Tibial nerve (tissue), 4 donors: ENCODE measurements at places on chromosomes 1 and 21.
A peak's percentile ranks its signal among the peaks of the same experiment; 100 is the strongest.

DNA sequence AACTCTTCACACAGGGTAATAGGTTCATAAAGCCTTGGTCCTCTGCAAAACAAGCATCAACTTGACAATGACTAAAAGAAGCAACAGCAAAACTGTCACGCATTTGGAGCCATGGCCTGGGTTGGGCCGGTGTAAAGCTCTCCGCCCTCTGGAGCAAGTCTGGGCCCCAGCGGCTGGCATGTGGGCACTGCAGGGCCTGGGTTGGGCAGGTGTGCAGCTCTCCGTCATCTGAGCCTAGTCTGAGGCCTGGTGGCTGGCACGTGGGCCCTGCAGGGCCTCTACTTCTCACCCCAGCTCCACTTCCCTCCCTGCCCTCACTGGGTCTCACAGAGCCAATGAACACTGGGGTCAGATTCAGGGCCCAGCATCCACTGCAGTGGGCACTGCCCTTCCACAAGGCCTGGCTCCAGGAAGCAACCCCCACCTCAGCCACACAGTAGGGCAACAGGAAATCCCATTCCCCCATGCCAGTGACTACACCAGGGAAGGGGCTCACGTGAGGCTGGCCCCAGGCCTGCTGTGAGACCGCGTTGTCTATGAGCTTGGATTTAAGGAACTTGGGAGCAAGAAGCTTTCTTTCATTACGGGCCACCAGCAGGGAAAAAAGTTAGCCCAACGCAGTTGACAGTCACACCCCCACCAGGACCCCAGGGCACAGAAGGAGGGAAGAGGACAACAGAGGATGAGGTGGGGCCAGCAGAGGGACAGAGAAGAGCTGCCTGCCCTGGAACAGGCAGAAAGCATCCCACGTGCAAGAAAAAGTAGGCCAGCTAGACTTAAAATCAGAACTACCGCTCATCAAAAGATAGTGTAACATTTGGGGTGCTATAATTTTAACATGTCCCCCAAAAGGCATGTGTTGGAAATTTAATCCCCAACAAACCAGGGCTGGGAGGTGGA lies 52.7 kb downstream of the NPHP4 start:
- no peaks in the 10 kb centered on the region for H3K36me3 ChIP-seq
- H3K27me3 ChIP-seq = no peaks in the 10 kb centered on the region
- H3K27ac ChIP-seq = no peak overlapping the region
- no peak overlapping the region for H3K4me3 ChIP-seq
- no peak for DNase-seq
- peaks cover 41% of the 10 kb centered on the region for H3K4me1 ChIP-seq

DNA sequence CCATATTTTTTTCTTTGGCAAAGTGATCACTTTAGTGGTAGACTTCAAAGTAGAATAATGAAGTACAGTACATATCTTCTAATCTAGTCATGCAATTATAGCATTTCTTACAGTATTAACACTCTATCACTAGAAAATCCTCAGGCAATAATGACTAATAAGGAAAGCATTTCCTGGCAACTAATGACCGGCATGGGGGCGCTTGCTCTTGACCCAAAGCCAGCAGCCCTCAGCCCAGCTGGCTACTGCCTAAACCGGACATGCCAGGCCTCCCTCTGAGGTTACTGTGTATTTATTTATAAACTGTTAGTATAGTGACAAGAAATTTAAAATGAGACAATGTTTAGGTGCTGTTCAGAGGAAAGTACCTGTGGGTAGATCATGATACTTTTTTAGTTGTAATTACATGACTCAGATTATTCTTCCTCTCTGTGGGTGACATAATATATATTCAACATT lies 633.8 kb downstream of the PTPRC start:
- peaks cover 14% of the 10 kb centered on the region for H3K4me1 ChIP-seq
- H3K36me3 ChIP-seq = no peaks in the 10 kb centered on the region
- H3K27ac ChIP-seq = no peak overlapping the region
- no peaks in the 10 kb centered on the region for H3K27me3 ChIP-seq
- DNase-seq = no peak

- DNase-seq = no peak
- no peaks in the 10 kb centered on the region for H3K27me3 ChIP-seq
- no peak overlapping the region for H3K27ac ChIP-seq
- no peak overlapping the region for H3K4me3 ChIP-seq
- no peaks in the 10 kb centered on the region for H3K4me1 ChIP-seq
Measured at GRCh38 chr1:203534526-203534925, 40.6 kb downstream of the OPTC start.

DNA sequence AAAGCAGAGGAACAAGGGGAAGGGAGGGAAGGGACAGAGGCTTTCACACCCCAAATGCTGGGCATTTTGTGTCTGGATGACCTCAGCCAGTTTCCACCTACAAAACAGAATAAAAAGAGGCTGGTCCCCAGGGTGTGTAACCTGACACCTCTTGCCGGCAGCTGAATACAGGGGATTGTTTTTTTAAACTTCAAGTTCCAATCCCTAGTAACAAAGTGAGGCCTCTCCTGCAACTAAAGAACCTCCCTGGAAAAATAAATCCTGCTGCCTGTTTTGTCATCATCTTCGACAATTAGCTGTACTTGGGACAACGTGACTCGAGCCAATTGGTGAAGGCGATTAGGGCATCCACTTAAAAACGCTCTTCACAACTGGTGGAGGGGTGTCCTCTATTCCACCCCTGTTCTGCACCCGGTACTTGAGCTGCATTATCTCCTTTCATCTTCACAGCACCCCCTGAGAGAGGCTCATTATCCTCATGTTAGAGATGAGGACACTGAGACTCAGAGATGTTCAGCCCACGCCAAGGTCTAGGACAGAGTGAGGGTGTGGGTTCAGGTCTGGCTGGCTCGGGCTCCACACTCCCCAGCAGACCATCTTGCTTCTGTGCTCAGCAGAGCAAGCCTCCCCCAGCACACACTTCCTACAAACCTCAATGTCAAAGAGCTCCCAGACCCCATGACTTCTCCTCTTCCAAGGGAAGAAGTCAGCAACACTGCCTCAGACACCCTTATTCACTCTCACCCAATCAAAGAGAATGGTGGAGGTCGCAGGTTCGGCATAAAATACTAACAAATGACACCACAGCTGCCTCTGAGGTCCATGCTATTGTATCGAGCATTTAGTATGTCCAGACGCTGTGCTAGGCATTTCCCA lies 15.2 kb downstream of the ITPKB start:
- peak; percentile 68 for DNase-seq
- no peaks in the 10 kb centered on the region for H3K36me3 ChIP-seq
- peaks cover 52% of the 10 kb centered on the region for H3K4me1 ChIP-seq

GRCh38 chr1:10653370-10654125 lies 142.9 kb downstream of the CASZ1 start:
- H3K4me3 ChIP-seq = no peak overlapping the region
- H3K4me1 ChIP-seq = no peaks in the 10 kb centered on the region
- H3K27ac ChIP-seq = no peak overlapping the region
- H3K36me3 ChIP-seq = no peaks in the 10 kb centered on the region
- H3K27me3 ChIP-seq = no peaks in the 10 kb centered on the region
- no peak for DNase-seq

GRCh38 chr1:182599339-182599738 lies 4.8 kb downstream of the RGS16 start:
- H3K27ac ChIP-seq = no peak overlapping the region
- H3K4me3 ChIP-seq = no peak overlapping the region
- no peaks in the 10 kb centered on the region for H3K27me3 ChIP-seq
- H3K4me1 ChIP-seq = no peaks in the 10 kb centered on the region

DNA sequence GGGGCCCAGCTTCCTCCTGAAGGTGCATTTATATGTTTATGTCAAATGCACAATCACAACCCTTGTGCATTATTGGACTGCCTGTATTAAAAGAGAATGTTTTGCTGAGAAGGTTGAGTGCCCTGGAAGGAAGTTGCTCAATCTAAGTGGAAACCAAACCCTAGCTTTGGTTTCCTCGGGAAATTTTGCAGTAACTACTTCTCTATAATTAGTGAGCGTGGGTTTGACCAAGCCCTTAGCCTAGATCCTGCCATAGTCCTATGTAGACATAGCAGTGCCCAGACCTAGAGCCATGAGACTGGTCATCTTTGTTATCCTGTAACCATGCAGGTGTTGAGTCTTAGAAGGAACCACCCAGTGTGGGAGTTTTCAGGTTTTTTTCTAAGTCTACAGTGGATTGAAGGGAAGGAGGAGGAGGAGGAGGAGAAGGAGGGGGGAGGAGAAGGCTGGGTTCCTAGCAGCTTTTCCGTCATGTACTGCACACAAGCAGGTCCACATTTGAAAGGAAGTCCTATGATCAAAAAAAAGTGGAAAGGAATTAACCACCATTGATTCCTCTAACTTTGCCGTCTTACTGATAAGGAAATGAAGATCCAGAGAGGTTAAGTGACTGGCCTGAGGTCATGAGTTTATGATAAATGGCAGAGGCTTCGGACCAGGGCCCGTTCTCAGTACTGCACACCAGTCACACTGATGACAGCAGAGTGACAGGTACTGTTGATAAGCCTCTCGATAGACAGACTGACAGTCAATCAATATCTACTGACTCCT lies 72.2 kb upstream of the LYST start:
- no peaks in the 10 kb centered on the region for H3K27me3 ChIP-seq
- H3K4me1 ChIP-seq = peaks cover 33% of the 10 kb centered on the region
- H3K27ac ChIP-seq = no peak overlapping the region
- no peaks in the 10 kb centered on the region for H3K36me3 ChIP-seq

GRCh38 chr1:179087665-179088064 lies 5.8 kb downstream of the TOR3A start:
- DNase-seq = no peak
- no peaks in the 10 kb centered on the region for H3K27me3 ChIP-seq
- peaks cover 48% of the 10 kb centered on the region for H3K4me1 ChIP-seq
- H3K36me3 ChIP-seq = peaks cover 76% of the 10 kb centered on the region
- H3K4me3 ChIP-seq = no peak overlapping the region

DNA sequence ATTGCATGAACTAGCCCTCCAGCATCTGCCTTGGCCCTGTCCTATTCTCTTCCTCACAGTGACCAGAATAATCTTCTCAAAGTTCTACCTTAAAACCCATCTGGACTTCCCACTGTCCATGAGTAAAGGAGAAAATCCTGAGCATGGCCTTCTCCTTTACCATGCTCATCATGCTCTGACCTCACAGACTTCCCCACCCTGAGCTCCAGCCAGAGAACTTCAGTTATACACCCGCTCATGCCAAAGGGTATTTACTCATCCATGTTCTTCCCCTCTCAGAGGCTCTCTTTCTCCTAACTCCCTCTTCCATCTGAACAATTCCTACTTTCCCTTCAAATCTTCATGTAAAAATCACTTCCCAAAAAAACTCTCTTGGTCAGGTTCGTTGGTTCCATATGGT lies 188.4 kb downstream of the SETD4 start:
- no peak overlapping the region for H3K4me3 ChIP-seq
- H3K4me1 ChIP-seq = no peaks in the 10 kb centered on the region
- H3K27me3 ChIP-seq = no peaks in the 10 kb centered on the region
- H3K27ac ChIP-seq = no peak overlapping the region
- DNase-seq = no peak
- H3K36me3 ChIP-seq = no peaks in the 10 kb centered on the region

DNA sequence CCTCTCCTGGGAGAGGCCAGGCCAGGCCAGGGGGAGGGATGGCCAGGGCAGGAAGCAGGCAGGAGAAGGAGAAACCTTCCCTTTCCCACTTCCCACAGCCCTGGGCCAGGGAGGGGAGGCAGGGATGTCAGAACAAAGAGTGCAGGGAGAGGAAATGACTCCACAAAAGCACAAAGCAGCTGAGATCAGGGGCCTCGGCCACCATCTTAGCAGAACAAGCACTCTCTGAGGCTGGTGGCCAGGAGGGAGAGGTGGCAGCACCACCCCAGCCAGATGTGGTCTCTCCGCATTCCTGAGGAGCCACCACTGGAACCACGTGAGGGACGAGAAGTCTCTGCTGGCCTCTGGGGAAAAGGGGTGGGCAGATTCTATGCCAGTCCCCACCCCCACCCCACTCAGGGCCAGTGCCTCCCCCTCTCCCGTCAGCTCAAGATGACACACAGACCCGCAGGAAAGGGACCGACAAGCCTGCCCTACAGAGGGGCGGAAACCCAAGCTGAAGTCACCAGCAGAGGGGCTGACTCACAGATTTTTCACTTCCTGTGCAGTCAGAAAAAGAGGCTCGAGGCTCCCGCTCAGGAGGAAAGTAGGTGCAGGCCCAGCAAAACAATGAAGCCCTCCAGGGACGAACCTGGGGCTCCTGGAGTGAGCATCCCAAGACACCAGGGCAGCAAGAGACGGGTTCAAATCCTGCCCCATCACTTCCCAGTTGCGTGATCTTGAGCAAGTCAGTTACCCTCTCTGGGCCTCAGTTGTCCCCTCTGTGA lies 24.1 kb upstream of the ALDH4A1 start:
- no peak overlapping the region for H3K4me3 ChIP-seq
- H3K27ac ChIP-seq = peak overlapping the region; percentile 81
- H3K4me1 ChIP-seq = no peaks in the 10 kb centered on the region
- no peaks in the 10 kb centered on the region for H3K27me3 ChIP-seq
- no peaks in the 10 kb centered on the region for H3K36me3 ChIP-seq
- DNase-seq = no peak

- no peak for DNase-seq
- H3K4me1 ChIP-seq = no peaks in the 10 kb centered on the region
- H3K27me3 ChIP-seq = peaks cover 9% of the 10 kb centered on the region
Measured at GRCh38 chr1:20329793-20330542, 39.3 kb downstream of the VWA5B1 start.

- no peak for DNase-seq
- no peak overlapping the region for H3K4me3 ChIP-seq
- no peak overlapping the region for H3K27ac ChIP-seq
- H3K27me3 ChIP-seq = no peaks in the 10 kb centered on the region
- H3K36me3 ChIP-seq = no peaks in the 10 kb centered on the region
Measured at GRCh38 chr1:223444411-223444810, 51.2 kb downstream of the CCDC185 start.

DNA sequence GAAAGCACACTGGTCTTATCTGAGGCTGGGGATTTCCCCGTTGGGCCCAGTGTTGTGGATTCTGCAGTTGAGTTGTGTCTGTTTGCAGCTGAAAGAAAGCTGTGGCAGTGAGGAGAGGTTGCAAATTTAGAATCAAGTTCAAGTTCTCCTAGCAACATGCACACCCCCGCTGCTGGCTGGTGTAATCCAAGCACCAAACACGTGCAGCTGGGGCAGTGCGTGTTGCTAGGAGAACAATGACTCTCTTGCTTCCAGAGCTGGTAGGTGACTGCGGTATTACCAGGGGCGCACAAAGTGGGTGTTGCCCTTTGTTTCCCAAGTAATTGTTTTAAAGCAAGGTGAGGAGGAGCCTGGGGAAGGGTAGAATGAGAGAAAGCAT lies 91.5 kb downstream of the IER5 start:
- DNase-seq = peak; percentile 33
- H3K4me3 ChIP-seq = no peak overlapping the region
- H3K27me3 ChIP-seq = no peaks in the 10 kb centered on the region
- H3K36me3 ChIP-seq = no peaks in the 10 kb centered on the region
- H3K4me1 ChIP-seq = no peaks in the 10 kb centered on the region

- no peaks in the 10 kb centered on the region for H3K4me1 ChIP-seq
- no peak for DNase-seq
- H3K36me3 ChIP-seq = no peaks in the 10 kb centered on the region
- no peak overlapping the region for H3K4me3 ChIP-seq
Measured at GRCh38 chr1:28193701-28194161, 17.2 kb upstream of the PTAFR start.

- no peak overlapping the region for H3K27ac ChIP-seq
- no peaks in the 10 kb centered on the region for H3K4me1 ChIP-seq
- no peak for DNase-seq
- no peaks in the 10 kb centered on the region for H3K36me3 ChIP-seq
Measured at GRCh38 chr1:239912471-239912870, 179.2 kb upstream of the FMN2 start.
